Activated T-cell treated with anti-CD3 and anti-CD28 coated beads for 24 hours (primary cell): ENCODE measurements at places on chromosomes 5 and 9.

DNA sequence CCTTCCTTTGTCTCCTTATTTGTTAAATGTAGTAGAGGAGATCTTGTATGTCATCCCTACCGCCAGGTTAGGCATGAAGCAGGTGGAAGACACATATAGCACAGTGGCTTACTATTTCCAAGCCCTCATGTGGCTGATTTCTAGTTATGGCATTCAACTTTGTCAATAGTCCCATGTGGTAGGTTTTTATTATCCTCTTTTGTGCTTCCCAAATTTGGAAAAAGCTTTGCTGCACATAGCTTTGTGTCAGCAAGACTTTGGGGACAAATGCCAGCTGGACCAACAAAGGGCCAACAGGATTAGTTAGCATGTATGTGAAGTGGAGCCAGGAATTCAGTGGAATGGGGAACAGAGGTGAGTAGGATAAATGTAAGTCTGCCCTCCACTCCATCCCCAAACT lies 276.3 kb downstream of the PSAT1 start:
- no peak for DNase-seq

GRCh38 chr9:124258607-124259157 lies 933 bp downstream of the NEK6 start:
- no peak for DNase-seq

- DNase-seq = no peak
These were observed 273.9 kb downstream of the GADD45G start for GRCh38 chr9:89878687-89879086.

DNA sequence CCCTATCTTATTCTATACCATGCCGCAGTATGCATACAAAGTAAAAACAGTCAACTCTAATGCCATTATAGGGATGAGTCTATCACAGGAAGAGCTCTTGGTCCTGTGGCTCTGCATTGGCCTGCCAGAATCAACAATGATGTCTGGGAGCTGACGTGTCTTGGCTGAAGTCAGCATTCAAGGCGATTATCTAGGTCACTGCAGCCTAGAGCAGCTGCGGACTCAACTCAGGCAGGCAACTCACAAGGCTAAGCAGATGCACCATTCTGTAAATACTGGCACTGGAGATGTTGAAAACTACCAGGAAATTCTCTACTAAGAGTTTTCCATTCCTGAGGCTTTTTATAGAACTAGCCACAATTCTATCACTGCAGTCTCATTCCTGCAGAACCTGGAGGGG lies 13.3 kb downstream of the SPATA9 start:
- DNase-seq = no peak

GRCh38 chr5:42944989-42945388 lies 95.1 kb downstream of the ANXA2R start:
- no peak for DNase-seq

DNA sequence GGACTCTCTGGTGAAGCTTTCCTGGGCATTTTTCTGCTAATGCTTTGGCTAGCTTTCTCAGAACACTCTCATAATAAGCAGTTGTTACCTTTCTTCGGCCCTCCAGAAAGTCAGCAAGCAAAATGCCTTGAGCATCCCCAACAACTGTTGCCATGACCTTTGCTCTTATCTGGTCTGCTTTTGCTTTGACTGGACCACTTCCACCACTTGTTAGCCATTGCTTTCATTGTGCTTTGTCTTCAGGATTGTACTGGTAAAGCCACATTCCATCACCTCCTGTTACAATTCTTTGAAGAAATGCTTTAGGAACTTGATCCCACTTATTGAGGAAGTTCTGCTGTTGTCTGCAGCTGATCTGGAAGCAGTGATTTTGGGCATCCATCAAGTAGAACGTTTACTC lies 35.7 kb downstream of the RAD50 start:
- DNase-seq = no peak

GRCh38 chr5:139146809-139147482 lies 51.2 kb downstream of the SIL1 start:
- no peak for DNase-seq

DNA sequence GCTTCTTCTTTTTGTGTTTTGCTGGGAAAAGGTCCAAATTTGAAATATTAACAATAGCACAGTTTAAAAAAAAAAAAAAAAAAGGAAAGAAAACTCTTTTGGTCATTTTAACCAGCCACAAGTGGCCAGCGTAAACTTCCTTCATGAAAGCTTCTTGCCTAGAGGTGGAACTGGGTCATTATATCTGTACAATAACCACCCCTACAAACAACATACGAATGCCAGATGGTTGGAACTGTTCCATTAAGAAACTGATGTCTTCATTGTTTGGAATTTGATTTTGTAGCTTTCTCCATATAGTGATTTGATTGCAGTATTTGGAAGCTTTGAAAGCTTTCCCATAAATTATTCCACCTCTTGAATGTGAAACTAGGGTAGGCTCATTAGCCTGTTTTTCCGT lies 18.3 kb upstream of the LPAR1 start:
- DNase-seq = no peak

- no peak for DNase-seq
These were observed 23.5 kb downstream of the FAM114A2 start for GRCh38 chr5:154015071-154015693.

GRCh38 chr9:113508111-113508749 lies 44.7 kb downstream of the RGS3 start:
- DNase-seq = no peak

DNA sequence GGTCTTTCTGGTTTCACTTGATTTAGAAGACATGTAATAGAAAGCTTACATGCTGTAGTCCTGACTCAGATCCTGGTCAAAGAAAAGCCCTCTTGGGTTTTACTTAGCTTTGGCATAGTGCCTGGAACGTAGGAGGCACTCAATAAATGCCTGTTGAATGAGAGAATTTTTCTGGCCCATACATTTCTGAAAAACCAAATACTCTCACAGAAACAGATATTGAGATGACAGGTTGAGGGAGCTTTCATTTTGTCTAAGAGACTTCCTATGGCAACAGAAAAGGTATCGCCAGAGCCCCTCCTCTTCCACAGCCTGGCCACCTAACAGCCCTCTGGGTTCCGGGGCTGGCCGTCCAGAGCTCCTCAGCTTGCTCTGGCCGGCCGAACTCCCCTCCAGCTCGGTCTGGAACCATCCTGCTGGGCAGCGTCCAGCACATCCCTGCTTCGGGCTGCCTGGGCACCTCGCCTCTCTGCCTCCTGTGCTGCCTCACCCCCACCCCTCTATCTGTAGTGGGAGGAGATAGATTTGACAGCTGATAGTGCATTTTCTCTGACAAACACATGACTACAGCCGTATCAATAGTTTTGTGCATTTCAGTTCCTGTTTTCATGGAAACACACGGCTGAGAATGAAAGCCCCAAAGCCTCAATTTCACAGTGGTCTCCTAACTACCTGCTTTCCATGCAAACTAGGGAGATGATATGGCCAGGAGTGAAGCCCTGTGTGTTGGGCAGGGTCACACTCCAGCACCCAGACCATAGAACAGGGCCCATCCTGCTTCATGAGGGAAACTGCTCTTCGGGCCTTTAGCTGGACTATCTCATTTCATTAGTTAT lies 1.1 kb downstream of the IL4 start:
- no peak for DNase-seq

DNA sequence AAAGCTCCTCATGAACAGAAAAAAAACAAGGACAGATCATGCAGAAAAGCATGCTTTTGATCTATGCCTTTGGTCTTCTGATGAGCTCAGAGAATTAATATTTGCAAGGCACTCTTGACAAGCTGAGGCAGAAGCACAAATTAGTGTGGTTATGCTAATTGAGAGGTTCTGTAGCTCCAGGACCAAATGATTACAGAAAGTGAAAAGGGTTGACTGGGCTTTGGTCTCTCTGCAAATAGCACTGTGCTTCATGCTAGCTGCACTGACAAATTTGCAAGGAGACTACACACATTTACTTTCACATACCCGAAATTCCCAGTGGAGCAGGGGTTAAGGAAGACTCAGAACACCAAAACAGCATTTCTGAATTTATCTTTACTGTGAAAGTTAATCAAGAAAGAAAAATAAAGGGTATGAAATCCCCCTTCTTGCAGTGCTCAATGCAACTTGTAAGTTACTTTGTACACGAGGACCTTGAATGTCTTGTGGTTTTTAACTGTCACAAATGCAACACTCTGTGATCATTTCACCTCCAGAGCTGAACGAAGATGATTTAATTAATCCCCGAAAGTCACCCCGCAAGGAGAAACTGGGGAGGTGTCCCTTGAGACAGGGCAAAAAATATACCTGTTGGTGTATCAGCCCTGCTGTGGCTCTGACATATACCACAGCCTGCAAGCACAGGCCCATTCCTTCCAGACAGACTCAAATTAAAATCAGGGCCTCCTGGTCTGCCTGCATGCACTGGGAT lies 11.9 kb downstream of the RAPGEF1 start:
- no peak for DNase-seq

GRCh38 chr5:133336121-133336968 lies 276.0 kb downstream of the FSTL4 start:
- DNase-seq = no peak

DNA sequence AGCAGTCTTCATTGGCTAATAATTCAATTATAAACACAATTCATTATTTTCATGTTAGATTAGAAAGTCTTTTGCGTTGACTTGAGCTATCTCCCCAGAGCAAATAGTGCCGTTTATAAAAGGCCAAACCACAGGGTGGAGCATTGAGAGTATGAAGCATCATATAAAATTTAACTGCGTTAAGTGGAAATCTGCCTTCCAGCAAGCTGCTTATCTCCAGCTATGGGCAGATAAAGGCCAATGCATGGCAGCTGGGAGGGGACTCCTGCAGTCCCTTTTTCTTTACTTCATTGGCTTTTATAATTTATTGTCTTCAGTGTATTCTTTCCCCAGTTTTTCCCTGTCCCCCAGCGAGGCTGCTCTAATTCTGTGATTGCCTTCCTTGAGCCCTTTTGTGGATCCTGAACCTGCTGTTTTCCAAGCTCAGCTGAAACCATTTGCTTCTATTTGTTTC lies 113.7 kb downstream of the TMEM232 start:
- DNase-seq = no peak
